Ureter (tissue), 1 donor: ENCODE measurements at places on chromosomes 5 and 9.

DNA sequence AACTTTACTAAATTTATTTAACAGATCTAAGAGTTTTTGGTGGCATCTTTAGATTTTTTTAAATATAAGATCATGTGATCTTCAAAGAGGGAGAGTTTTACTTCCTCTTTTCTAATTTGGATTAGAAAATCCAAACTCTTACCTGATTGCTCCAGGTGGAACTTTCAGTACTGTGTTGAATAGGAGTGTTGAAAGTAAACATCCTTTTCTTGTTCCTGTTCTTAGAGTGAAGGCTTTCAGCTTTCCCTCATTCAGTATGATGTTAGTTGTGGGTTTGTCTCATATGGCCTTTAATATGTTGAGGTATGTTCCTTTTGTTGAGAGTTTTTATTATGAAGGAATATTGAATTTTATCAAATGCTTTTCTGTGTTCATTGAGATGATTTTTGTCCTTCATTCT, 650.0 kb upstream of the SGCD start:
- DNase-seq = no peak

GRCh38 chr9:115109486-115109885, 8.5 kb downstream of the TNC start:
- no peak for DNase-seq

DNA sequence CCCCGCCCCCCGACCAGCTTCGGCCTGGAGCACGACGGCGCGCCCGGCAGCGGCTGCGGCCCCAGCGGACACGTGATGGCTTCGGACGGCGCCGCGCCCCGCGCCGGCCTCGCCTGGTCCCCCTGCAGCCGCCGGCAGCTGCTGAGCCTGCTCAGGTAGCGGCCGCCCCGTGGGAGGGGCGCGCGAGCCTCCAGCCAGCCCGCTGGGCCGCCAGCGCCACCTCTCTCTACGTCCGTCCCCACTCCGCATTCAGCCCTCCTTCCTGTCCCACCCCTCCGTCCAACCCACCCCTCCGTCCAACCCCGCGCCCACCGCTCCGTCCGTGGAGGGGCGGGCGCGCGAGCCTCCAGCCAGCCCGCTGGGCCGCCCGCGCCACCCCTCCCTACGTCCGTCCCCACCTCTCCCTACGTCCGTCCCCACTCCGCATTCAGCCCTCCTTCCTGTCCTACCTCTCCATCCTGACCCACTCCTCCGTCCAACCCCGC, 6.5 kb downstream of the ADAMTS13 start:
- no peak for DNase-seq

DNA sequence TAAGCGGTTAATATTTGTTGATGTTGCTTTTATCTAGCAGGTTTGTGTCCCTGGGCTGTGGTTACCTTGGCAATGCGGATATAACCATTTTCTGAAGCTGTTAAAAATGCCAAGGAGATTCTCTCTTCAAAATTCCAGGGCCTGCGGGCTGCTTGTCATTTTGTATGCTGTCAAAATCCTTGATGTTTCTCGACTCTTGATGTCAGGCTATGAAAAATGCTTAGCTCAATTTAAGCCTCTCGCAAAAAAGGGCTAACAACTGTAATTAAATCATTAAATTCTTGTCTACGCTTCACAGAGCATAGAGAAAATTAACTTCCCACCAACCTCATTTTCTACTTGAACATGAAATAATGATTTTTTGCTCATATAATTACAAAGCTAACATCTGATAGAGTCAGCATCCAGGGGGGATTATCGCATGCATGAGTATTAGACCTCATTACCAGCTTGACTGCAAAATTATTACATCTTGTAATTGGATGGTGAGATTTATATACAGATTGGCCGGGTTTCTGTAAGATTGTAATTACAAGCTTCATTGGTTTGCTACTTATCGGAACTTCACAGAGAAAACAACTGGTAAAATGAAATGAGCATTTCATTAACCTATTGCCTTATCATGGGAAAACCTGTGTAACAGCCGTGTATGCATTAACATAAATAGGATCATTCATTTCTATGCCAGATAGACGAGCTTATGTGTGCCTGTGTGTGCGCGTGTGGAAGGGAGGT, 83.1 kb upstream of the IRX1 start:
- no peak for DNase-seq

DNA sequence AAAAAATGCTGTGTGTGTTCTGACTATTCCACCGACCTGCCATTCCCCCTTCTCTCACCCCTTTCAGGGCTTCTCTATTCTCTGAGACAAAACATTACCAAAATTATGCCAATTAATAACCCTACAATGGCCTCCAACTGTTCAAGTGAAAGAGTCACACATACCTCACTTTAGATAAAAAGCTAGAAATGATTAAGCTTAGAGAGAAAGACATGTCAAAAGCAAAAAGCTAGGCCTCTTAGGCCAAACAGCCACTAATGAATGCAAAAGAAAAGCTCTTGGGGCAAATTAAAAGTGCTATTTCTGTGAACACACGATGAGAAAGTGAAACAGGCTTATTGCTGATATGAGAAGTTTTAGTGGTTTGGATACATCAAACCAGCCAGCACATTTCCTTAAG, 279.6 kb upstream of the GRAMD2B start:
- DNase-seq = no peak

DNA sequence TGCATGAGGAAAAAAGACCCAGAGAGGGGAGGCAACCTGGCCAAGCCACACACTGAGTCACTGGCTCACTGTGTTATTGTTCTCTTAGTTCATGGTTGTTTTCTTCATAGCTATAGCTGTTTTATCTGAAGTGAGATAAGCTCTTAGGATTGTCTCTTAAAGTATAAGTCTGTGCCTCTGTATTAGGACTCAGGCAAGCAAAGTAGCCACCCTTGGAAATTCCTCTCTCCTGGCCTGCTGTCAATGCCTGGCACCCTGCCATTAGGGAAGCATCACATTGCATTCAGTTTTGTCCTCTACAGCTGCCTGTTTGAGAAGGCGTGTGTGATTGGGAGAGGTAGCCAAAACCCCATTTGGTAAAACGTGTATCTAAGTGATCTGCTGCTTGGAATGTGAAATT, 147.4 kb upstream of the GLRA1 start:
- no peak for DNase-seq

DNA sequence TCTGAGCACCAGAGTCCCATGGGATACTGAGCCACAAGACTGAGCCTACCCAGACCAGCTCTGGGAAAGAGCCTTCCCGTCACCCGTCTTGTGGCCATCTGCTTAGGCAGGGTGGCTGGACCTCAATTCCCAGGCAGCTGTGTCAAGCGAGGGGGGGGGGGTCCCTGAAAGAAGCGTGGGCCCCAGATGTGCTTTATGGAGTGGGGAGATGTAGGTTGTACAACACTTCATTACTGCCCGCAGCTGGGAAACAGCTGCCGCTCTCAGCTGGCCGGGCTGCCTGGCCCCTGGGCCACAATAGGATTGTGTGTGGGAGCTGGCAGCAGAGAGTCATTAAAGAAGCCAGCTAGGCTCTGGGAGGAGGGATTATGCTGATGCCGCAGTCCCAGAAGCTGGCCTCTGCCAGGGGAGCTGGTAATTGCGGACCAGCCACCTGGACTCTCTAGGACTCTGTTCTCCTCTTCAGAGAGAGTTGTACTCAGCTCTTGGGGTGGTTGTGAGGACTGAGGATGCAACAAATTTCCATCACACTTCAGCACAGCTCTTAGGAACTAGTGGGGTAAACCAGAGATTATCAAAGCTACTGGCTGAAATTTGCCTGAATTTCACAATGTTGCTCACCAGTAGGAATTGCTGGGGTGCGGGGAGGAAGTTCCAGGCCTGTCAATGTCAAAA, 145.4 kb downstream of the GADD45G start:
- no peak for DNase-seq

DNA sequence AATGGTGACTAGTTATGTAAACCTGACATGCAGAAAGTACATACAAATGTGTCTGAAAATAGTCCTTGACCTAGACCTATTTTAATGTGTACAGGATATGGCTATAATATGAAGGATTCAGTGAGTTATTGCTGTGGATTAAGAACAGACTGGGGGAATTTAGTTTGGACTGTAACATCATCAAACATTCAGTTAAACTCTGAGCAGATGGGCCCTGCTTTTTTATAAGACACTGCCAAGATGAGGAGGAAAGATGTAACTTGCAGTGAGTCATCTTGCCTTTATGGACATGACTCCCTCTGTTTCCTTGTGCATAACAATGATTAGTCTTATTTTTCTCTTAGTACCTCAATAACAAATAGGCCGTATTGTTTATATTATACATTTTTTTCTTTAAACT, 12.2 kb downstream of the PPP3R2 start:
- DNase-seq = no peak

- no peak for DNase-seq
Measured at GRCh38 chr5:148382961-148383360, 797 bp upstream of the FBXO38 start.

DNA sequence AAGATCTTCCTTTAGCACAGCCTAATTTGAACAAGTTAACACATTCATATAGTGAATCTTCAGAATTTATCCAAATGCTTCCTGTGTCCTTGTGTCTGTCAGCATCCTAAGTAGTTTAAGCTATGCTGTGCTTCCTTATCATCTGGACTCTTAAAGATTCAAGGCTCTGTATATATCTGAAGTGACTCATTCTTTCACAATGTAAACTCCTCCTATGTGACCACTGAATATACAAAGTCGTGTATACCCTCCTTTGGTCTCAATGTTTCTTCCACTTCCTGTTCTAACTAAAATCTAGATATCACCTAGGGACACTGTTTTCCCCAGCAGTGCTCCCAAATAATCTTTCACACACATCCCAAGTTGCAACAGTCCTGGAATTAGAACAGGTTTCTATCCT, 935.7 kb upstream of the NUDT12 start:
- no peak for DNase-seq

- no peak for DNase-seq
Measured at GRCh38 chr5:108303611-108304010, 78.3 kb downstream of the FBXL17 start.

DNA sequence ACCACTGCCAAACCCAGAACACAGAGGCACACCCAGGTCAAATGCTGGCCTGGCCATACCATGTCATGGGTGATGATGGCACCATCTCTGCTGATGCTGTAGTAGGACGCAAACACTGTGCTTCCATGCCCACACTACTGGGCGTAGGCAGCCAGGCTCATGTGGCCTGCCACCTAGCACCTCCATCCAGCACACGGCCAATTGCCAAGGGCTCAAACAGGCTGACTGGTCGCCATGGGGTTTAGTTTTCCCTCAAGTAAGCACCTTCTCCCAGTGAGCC, 39.4 kb downstream of the BICD2 start:
- no peak for DNase-seq

- DNase-seq = no peak
Measured at GRCh38 chr9:82891321-82891720, 171.6 kb downstream of the RASEF start.

GRCh38 chr9:137028263-137029057, 423 bp upstream of the ABCA2 start:
- DNase-seq = peak; percentile 68

DNA sequence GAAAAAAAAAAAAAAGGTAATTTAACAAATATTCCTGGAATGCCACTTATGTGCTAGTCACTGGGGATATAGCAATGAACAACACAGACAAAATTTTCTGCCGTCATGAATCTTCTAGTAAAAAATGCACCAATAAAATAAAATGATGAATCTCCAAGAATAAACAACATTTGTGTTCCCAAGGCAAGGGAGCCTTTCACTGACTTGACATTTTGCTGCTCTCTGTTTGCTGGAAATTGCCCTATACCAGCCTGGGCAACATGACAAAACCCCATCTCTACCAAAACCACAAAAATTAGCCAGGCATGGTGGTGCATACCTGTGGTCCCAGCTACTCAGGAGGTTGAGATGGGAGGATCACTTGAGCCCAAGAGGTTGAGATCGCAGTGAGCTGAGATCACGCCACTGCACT, 64.5 kb upstream of the ERBIN start:
- DNase-seq = no peak

DNA sequence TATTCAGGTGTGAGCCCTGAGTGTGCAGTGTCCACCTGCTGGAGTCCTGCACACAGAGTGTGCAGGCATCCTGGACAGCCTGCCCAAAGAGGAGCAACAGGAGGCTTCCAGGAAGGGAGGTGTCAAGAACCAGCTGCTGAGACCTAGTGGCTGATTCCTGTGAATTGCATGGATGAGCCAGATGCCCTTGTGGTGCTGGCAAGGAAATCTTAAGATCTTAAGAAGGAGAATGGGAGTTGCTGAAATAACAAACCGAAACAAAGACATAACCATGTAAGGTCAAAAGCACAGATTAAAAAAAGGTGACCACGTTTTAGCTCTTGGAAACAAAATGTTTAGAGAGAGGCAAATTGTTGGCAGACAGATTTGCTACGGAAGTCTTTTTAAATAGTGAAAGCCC, 29.3 kb upstream of the RPS23 start:
- DNase-seq = no peak
